Thyroid gland (tissue), 4 donors: ENCODE measurements at places on chromosomes 12 and 14. TPM values are rescaled to one million over a fixed set of nuclear protein-coding genes. Genes with fewer than 3 reads are reported as not detected.
A peak's percentile ranks its signal among the peaks of the same experiment; 100 is the strongest.

IFI27 gene
- 102 TPM for total RNA-seq

DNA sequence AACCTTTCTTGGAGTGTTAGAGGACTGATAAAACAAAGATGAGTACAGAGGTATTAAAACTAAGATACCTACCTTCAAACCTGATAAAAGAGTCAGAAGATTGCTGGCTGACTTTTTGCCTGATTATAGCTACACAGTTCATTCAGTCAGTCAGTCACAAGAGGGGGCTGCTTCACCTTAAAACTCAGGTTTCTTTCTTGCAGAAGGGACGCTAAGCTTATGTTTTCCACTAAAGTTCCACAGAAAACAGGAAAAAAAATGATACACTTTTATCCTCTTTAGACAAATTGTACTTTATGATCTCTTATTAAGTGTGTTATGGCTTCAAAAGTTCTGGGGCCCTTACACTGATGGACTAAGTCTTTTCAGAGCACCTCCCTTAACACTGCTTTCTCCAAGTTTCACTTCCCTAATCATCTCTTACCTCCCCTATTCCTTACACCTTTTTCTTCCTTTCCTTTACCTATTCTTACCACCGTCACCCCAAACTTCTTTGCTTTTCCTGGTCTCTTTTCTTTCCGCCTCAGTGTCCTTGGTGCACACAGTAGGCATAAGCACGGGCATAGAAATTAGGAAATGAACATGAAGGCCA is 448.7 kb upstream of the OR4E1 start:
- H3K36me3 ChIP-seq = no peaks in the 10 kb centered on the region
- H3K27ac ChIP-seq = no peak overlapping the region
- H3K4me1 ChIP-seq = no peaks in the 10 kb centered on the region
- no peaks in the 10 kb centered on the region for H3K27me3 ChIP-seq
- H3K4me3 ChIP-seq = no peak overlapping the region
- DNase-seq = no peak

GRCh38 chr12:121849665-121850064 is 9.0 kb downstream of the HPD start:
- H3K4me1 ChIP-seq = no peaks in the 10 kb centered on the region
- DNase-seq = no peak
- no peaks in the 10 kb centered on the region for H3K27me3 ChIP-seq
- no peak overlapping the region for H3K27ac ChIP-seq
- H3K4me3 ChIP-seq = no peak overlapping the region

GRCh38 chr12:89932954-89933353 is 224.3 kb upstream of the ATP2B1 start:
- no peaks in the 10 kb centered on the region for H3K4me1 ChIP-seq
- H3K27me3 ChIP-seq = no peaks in the 10 kb centered on the region
- no peaks in the 10 kb centered on the region for H3K36me3 ChIP-seq
- H3K27ac ChIP-seq = no peak overlapping the region

DNA sequence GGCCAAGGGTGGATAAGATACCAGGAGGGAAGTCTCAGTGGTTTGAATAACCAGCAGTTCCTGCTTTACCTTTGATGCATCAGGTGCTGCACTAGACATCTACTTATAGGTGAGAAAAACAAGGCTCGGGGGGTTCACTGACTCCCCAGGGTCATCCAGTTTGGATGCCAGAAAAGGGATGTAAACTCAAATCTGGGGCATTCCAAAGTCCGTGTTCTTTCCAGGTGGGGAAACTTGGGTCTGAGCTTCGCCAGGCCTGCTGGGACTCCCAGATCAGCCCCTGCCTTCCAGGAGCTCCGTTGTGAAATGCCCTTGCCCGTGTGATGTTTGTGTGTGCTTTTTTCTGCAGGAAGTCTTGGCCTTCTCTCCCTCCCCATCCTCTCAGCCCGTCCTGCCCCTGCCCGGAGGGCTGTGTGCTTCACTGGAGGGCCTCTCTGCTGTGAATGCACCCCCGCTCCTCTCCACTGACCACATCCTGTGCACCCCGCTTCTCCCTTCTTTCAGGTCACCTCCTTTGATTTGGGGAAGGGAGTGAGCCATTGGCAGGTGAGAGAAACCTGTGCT is 42.1 kb downstream of the TSPAN9 start:
- H3K27ac ChIP-seq = peak overlapping the region; percentile 94
- H3K4me1 ChIP-seq = peaks cover 16% of the 10 kb centered on the region
- H3K36me3 ChIP-seq = no peaks in the 10 kb centered on the region

DNA sequence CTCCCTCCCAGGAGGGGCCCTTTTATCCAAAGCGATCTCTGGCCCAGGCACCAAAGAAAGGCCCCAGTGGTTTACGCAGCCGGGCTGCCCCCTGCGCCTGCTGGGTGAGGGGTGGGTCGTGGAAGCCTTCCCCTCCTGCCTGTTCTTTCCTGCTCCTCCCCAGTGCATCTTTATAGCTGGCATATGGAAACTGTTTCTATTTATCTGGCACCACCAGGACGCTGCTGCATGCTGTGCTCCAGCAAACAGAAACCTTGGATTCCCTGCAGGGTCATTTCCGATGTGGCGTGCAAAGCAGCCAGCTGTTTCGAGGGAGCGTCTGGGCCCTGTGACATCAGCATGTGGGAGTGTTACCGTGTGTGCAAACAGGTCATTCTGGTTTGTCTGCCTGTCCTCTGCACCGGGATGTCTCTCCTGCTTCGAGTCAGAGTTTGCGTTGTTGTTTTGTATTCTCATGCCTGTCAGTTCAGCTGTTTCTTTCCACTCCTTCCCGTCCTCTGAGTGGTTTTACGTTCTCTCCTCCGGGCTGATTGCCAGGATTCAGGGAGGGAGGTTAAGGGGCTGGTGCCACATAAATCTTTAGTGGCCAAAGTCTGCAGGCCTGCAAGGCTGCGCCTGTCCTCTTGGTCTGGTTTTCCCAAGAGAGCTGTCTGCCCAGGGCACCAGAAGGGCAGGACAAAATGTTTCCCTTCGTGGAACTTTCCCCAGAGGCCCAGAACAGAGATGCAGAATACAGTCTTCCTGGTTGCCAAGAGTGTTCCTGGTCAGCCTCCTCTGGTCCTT is 24.6 kb downstream of the TPCN1 start:
- no peak overlapping the region for H3K4me3 ChIP-seq
- DNase-seq = peak; percentile 95
- H3K27me3 ChIP-seq = no peaks in the 10 kb centered on the region
- H3K36me3 ChIP-seq = no peaks in the 10 kb centered on the region
- H3K27ac ChIP-seq = peak overlapping the region; percentile 96

GRCh38 chr12:31407562-31407961 is 81.6 kb upstream of the SINHCAF start:
- H3K4me1 ChIP-seq = no peaks in the 10 kb centered on the region
- no peak for DNase-seq
- no peaks in the 10 kb centered on the region for H3K27me3 ChIP-seq
- H3K36me3 ChIP-seq = no peaks in the 10 kb centered on the region
- no peak overlapping the region for H3K27ac ChIP-seq

DNA sequence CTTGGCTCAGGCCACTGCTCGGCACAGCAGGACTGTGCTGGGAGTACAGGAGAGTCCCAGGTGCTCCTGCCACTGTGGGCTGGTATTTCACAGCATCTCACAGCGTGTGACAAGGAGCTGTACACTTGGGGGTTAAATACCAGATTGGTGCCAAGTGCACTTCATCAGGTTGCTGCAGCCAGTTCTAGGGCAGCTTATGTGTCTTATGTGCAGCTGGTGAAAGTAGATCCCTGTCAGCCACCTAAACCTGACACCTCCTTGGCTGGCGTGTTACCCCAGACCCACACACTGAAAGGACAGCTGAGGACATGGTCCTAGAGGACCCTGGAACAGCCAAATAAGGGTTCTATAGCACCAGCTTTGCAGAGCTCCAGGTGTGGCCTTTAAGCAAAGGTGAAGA is 18.9 kb downstream of the PLEKHH1 start:
- no peaks in the 10 kb centered on the region for H3K36me3 ChIP-seq
- H3K27me3 ChIP-seq = no peaks in the 10 kb centered on the region
- peak; percentile 41 for DNase-seq
- H3K4me3 ChIP-seq = no peak overlapping the region
- no peak overlapping the region for H3K27ac ChIP-seq

DNA sequence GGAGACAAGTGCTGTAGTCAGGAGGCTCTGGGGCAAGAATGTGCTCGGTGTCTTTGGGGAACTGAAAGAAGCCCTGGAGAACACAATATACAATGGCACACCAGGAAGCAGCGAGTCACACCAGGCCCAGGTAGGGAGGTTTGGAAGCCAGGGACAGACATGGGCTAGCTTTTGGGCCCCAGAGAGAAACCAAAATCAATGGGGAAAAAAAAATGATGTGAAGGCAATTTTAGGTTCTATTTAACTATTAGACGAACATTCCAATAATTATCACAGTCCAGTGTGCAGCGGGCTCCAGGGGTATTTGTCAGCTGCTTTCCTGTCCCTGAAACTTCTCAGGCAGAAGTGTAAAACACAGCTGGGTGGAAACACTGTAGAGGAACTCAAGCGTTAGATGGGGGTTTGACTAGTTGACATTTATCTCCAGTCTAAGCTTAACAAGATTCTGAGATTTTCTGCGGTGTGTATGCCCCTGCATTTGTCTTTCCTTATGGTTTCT is 21.8 kb upstream of the EGLN3 start:
- no peaks in the 10 kb centered on the region for H3K27me3 ChIP-seq
- DNase-seq = no peak
- H3K27ac ChIP-seq = no peak overlapping the region

DNA sequence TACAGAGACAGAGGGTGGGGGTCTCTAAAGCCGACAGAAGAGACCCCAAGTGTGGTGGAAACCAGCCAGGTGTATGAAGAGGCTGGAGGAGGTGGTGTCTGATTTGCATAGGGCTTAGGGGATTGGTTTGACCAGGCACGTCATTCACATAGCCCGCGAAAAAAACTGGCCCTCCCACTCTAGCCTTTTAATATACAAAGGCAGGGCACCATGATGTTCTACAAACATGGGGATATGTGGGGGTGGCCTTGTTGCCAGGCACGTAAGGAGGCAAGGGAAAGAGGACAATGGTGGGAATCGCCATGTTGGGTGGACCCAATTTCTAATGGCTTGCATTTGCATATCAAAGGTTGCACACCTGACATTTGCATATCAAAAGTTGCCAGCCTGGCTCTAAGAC is 13.2 kb downstream of the LALBA start:
- H3K36me3 ChIP-seq = no peaks in the 10 kb centered on the region
- H3K4me3 ChIP-seq = no peak overlapping the region
- H3K4me1 ChIP-seq = no peaks in the 10 kb centered on the region
- H3K27me3 ChIP-seq = no peaks in the 10 kb centered on the region

GRCh38 chr12:53743266-53744129 is 8.3 kb downstream of the CISTR start:
- H3K27me3 ChIP-seq = peaks cover 12% of the 10 kb centered on the region
- H3K27ac ChIP-seq = no peak overlapping the region
- peaks cover 20% of the 10 kb centered on the region for H3K4me1 ChIP-seq
- no peaks in the 10 kb centered on the region for H3K36me3 ChIP-seq
- peak; percentile 50 for DNase-seq

PAX9 gene
- 11.4 TPM for total RNA-seq

GLIPR1 gene
- total RNA-seq = 14.1 TPM

MEG3 gene
- total RNA-seq = 11.3 TPM

TMEM116 gene
- 33.0 TPM for total RNA-seq

GRCh38 chr12:124928095-124928911 is 13.9 kb upstream of the UBC start:
- no peaks in the 10 kb centered on the region for H3K27me3 ChIP-seq
- H3K4me3 ChIP-seq = no peak overlapping the region
- H3K4me1 ChIP-seq = peaks cover 12% of the 10 kb centered on the region
- H3K27ac ChIP-seq = peak overlapping the region; percentile 75
- peak; percentile 42 for DNase-seq
- no peaks in the 10 kb centered on the region for H3K36me3 ChIP-seq

- no peaks in the 10 kb centered on the region for H3K36me3 ChIP-seq
- no peak overlapping the region for H3K27ac ChIP-seq
- peak; percentile 18 for DNase-seq
- H3K4me1 ChIP-seq = peaks cover 3% of the 10 kb centered on the region
- no peaks in the 10 kb centered on the region for H3K27me3 ChIP-seq
These were observed 11.1 kb upstream of the KRT1 start for GRCh38 chr12:52691076-52691840.

DNA sequence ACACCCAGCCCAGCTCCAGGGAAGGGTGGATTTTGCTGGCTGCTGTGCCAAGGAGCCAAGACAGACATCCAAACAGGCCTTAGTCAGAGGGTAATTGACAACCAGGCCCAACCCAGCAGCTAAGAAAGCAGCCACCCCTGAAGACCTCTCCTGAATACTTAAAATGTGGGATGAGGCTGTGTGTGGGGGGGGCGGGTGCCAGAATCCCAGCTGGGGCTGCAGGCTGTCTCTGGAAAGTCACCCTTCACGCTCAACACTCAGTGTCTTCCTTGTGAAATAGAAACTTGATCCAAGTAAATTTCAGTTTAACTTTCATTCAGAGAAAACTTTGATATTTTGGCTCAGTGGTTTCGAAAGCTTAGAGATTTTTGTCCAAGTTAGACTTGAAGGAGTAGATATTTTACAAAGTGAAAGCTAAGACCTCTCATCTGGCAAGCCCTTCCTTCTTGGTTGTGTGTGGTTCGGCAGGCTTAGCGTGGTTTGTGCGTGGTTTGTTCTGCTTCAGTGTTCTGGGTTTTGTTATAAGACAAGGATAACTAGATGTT is 5.1 kb downstream of the PAPLN start:
- peak; percentile 72 for DNase-seq
- H3K27me3 ChIP-seq = no peaks in the 10 kb centered on the region
- peaks cover 33% of the 10 kb centered on the region for H3K4me1 ChIP-seq
- no peaks in the 10 kb centered on the region for H3K36me3 ChIP-seq

- H3K36me3 ChIP-seq = no peaks in the 10 kb centered on the region
- H3K4me1 ChIP-seq = no peaks in the 10 kb centered on the region
- no peak overlapping the region for H3K27ac ChIP-seq
- no peak for DNase-seq
These were observed 39.4 kb upstream of the BTG1 start for GRCh38 chr12:92185052-92185451.

- no peaks in the 10 kb centered on the region for H3K27me3 ChIP-seq
- H3K4me1 ChIP-seq = no peaks in the 10 kb centered on the region
- H3K4me3 ChIP-seq = no peak overlapping the region
- no peak overlapping the region for H3K27ac ChIP-seq
These were observed 22.8 kb downstream of the SERPINA1 start for GRCh38 chr14:94365624-94366023.

- peaks cover 5% of the 10 kb centered on the region for H3K4me1 ChIP-seq
- H3K27ac ChIP-seq = no peak overlapping the region
- no peak overlapping the region for H3K4me3 ChIP-seq
- no peaks in the 10 kb centered on the region for H3K27me3 ChIP-seq
These were observed 103.5 kb upstream of the BCAT1 start for GRCh38 chr12:25052196-25052913.

- H3K4me1 ChIP-seq = no peaks in the 10 kb centered on the region
- no peak overlapping the region for H3K27ac ChIP-seq
- H3K36me3 ChIP-seq = no peaks in the 10 kb centered on the region
- no peak for DNase-seq
These were observed 102.4 kb upstream of the CCDC196 start for GRCh38 chr14:66383771-66384170.

- no peaks in the 10 kb centered on the region for H3K27me3 ChIP-seq
- H3K36me3 ChIP-seq = no peaks in the 10 kb centered on the region
- H3K4me3 ChIP-seq = peak overlapping the region; percentile 39
- peak; percentile 85 for DNase-seq
- H3K27ac ChIP-seq = peak overlapping the region; percentile 75
- peaks cover 4% of the 10 kb centered on the region for H3K4me1 ChIP-seq
These were observed 109.2 kb upstream of the EGLN3 start for GRCh38 chr14:34059925-34060650.

SLCO1B1 gene
- total RNA-seq = not detected
